ENCODE measurements at places on chromosomes 6 and 20.

DNA sequence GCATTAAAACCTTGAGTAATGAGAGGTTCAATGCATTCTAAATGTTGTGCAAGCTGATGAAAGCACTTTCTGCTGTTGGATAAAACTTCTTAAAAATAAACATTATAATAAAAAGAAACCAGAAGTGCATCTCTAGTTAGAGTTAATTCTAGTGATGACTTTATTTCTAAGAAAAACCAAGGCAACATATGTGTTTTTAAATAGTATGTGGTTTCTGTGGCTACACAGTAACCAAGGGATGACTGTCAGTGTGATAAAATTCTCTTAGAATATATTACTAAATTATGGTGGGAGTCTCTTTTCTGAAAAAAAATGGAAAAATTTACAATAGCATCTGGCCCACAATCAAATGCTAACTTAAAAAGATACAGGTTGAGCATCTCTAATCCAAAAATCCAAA is 117.0 kb downstream of the ME1 start:
- no peak for DNase-seq

DNA sequence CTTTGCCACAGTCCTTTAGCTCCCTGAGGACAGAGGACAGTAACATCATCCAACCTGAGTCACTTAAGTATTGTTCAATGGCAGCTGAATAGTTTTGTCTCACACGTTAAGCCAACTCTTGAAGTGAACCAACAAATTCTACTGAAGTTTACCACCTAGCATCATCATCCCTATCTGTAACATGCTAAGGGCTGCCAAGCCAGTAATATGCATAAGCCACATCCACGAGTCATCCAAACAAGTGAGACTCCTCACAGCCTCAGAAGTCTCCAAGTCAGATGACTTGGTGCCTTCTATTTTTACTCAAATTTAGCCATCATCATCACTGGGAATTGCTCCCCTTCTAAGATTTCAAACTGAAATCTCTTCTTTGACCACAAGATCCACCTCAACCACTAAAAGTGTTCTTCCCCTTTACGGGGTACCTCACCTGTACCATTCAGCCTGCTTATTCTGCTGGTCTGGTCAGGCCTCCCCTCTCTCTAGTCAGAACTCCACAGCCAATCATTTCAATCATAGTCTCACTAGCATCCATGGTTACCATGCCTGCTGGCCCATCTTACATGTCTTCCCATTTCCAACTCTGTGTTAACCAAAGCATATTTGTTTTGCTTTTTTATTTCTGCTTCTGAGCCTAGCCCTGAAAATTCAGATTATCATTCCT is 73.7 kb downstream of the DTNBP1 start:
- no peak for DNase-seq

- DNase-seq = no peak
These were observed 10.9 kb upstream of the RPS6KA2 start for GRCh38 chr6:166637812-166638572.

DNA sequence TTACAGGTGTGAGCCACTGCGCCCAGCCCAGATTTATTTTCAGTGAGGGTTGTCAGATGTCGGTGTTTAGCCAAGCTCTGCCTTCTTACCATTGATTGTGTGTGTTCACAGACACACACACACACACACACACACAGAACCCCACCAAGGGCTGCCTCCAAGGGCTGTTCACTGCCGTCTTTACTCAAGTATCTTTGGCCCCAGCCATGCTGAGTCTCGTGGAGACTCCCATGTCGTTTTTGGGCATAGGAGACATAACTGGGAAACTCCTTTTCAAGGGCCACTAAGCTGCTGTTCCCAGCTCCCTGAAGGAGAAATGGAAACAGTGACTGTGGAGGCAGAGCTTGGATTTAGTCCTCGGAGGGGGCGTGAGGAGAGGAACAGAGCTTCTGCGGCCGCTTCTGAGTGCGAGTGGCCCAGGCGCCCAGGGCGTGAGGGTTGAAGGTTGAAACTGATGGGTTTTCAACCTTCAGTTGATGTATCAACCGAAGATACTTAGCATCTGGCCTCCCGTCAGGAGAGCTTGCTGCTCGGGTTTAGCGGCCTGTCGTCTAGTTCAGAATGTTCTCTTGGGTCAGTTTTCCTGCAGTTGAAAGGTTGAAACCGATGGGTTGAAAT is 243.6 kb downstream of the TTLL2 start:
- DNase-seq = no peak

GRCh38 chr20:20821484-20822260 is 109.2 kb upstream of the RALGAPA2 start:
- DNase-seq = no peak

GRCh38 chr6:136288566-136289326 is 900 bp downstream of the BCLAF1 start:
- peak; percentile 98 for DNase-seq

DNA sequence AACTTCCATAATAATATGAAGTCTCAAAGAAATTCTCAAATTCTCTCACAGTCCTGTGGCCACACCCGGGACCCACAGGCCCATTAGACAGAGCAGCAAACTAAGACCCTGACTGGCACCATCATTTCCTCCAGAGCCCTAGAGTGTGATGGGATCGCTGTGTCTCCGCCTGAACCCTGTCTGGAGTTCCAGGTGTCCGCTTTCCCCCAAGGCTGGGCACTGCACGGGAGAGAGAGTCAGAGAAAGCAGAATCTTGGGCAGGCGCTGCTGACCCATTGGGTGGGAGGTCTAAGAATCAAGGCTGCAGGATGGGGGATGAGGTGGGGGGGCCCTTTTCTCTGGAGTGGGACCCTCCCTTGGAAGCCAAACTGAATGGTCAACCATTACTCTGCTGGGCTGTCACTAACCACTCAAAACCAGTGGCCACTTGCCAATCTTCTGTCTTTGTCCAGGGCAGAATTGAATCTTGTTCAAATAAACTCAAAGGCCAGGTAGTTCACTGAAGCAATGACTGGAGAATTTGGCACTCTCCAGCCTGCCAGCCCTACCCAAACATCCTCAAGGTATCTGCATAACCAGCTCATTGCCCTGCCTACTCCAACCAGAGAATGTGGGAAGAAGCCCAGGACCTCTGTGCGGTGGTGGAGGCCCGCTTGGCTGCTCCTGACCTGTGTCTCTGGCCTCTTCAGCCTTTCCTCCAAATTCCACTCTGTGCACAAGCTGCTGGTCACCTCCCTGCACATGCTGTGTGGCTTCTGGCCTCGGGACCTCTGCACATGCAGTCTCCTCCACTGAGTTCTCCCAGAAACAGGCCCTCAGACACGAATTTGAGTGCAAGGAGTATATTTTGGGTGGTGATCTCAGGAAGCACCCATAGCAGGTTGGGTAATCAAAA is 141.1 kb downstream of the CEBPB start:
- DNase-seq = no peak
